ENCODE measurements at places on chromosomes 3 and 15. TPM values are rescaled to one million over a fixed set of nuclear protein-coding genes. Genes with fewer than 3 reads are reported as not detected.

DNA sequence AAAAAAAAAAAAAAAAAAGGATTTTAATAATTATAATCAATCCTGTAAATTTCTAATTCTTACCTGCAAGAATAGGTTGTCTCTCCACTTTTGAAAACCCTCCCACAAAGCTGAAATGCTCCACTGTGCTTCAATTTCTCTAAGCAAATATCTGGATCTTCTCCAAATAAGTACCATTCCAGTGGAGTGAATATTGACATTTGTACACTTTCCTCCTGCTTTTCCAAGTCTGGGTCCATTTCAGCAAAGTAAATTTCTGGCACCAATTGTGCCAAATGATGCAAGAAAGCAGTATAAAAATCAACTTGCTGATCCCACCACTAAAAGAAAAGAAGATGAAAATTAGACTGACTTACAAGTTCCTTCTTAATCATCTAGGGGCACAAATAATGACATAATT lies 19.9 kb downstream of the UBR1 start:
- no peak for DNase-seq

- no peak for DNase-seq
Measured at GRCh38 chr15:45668386-45668785, 33.6 kb downstream of the SQOR start.

DNA sequence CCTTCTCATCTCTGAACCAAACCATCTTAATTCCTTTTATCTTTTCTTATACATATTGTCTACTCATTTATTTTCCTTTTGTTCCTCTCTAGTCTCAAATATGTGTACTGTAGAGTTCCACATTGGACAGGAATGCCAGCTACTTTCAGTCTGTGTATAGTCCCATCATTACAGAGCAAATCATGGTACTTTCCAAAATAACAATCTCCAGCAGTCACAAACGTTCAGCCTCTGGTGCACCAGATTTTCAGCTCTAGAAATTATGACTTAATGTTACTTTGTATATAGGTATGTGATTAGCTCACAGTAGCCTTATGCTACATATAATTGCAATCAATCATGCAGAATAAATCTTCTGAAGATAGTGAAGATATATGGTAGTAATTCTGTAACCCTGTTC lies 32.5 kb upstream of the TM4SF4 start:
- DNase-seq = no peak

DNA sequence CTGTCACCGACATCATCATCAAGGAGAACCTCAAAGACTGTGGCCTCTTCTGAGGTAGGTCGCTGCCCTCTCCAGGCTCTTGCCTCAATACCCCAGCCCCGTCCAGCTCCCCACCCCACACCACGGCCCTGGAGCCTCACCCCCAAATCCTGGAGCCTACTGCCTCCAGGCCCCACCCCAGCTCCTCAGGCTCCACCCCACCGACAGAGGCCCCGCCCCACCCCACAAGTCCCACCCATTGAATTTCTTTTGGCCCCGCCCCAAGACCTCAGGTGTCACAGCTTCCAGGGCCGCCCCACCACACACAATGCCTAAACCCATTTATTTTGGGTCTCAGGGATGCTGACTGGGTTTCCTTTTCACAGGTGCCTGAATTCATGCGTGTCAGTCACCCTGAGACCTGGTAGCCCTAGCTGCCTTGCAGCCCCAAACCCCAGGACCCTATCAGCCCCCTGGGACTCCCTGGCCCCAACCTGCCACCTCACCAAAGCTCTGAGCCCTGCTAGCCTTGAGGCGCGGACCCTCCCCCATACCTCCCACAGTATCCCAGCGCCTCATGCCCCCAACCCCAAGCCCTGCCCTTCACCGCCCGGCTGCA lies 3.6 kb downstream of the GNAT1 start:
- no peak for DNase-seq

EOMES gene
- total RNA-seq = 0.16 TPM

TMCO5A gene
- not detected for total RNA-seq

Measured in ureter (tissue), 1 donor.